ENCODE measurements at places on chromosomes 4 and X.

GRCh38 chr4:124940387-124940786 lies 227.9 kb upstream of the ANKRD50 start:
- no peak for DNase-seq

- no peak for DNase-seq
Observed at GRCh38 chr4:119317990-119318389, 3.9 kb downstream of the FABP2 start.

- no peak for DNase-seq
Observed at GRCh38 chr4:184375027-184375426, 99.3 kb downstream of the IRF2 start.

GRCh38 chr4:104472766-104473165 lies 21.9 kb downstream of the CXXC4 start:
- DNase-seq, result no peak

- no peak for DNase-seq
Observed at GRCh38 chr4:101885574-101885973, 95.0 kb downstream of the BANK1 start.

- no peak for DNase-seq
Observed at GRCh38 chr4:42271096-42271495, 118.6 kb upstream of the BEND4 start.

GRCh38 chr4:146638786-146639505 lies at the start of gene POU4F2:
Gene POU4F2 (plus strand): TSS chr4:146638893. CDS start chr4:146639141, 248 bp downstream.
- DNase-seq, result no peak

DNA sequence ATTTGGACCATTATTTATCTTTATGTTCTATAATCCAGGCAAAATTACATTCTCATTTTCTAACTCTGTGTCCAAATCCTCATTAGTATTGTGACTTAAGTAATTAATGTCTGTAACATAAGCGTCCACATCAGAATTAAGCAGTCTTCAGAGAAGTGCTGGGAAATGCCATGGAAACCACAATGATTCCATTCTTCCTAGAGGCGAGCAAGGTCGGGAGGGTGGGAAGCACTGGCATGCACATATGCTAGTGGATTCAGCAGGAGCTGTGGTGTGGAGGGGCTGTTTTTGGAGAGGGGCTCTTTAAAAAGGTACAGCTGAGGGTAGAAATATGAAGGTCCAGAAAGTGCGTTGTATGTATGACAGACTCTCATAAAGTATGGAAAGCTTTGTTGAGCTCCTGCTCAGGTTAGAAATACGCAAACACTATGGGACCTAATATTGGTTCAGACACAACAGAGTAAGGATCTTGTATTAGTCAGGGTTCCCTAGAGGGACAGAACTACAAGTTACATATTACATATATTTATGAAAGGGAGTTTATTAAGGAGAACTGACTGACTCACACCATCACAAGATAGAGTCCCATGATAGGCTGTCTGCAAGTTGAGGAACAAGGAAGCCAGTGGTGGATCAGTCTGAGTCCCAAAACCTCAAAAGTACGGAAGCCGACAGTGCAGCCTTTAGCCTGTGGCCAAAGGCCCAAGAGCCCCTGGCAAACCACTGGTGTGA lies 61.5 kb downstream of the GLRA2 start:
- DNase-seq, result no peak

GRCh38 chr4:112379306-112379705 lies 82.1 kb downstream of the ALPK1 start:
- DNase-seq, result no peak

- no peak for DNase-seq
Observed at GRCh38 chrX:109911046-109911445, 91.9 kb upstream of the TMEM164 start.

GRCh38 chr4:1717129-1718094 lies 3.7 kb downstream of the TMEM129 start:
- no peak for DNase-seq

DNA sequence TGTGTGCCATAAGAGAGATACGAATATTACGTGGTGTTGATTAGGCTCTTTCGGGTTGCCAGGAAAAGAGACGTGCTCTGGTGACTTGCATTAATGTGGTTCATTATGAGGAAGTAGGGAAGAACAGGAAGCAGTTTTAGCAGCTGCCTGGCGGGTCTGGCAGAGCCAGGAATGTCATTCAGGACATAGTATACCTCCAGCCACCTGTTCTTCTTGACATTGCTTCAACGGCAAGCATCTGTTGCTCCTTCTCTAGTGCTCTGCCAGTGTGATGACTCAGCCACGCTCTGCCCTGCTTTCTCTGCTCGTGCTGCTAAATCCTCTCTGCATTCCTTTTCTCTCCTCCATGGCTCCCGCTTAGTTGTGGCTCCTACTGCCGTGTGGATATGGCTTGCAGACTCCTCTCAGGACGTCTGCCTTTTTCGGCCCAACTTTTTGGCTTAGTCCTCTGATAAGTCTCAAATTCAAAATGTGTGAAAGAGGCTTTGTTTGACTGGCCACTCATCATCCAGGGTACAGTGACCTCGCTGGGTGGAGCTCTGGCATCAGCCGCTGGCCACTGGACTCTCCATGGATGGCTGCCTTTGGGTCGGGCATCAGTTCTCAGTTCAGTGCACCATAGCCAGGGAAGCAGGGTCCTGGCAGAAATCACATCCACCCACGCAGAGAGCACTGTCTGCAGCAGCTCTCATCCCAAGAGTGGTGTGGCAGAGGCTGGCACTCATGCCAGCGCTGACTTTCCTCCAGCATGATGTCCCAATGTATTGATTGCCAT lies 89.3 kb upstream of the KLF3 start:
- DNase-seq, result no peak

DNA sequence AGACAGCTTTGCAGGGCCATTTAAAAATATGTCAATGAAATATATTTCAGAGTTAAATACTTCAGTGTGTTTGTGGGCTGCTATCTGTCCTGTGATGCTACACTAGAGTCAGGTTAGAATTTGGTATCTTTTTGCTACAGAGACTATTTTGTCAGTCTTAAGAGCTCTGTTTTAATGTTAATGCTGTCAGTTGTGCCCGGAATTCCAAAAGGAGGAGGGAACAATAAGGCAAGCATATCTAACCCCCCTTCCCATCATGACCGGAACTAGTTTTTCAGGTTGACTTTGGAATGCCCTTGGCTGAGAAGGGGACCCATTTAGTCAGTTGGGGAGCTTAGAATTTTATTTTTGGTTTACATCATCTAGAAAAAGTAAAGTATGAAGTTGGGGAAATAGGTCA lies 34.9 kb upstream of the SLC25A4 start:
- DNase-seq, result no peak

GRCh38 chrX:37349221-37350033 lies at the start of gene PRRG1:
Gene PRRG1 (plus strand): TSS chrX:37349364. CDS start chrX:37406250, 56,886 bp downstream.
- DNase-seq, result no peak

DNA sequence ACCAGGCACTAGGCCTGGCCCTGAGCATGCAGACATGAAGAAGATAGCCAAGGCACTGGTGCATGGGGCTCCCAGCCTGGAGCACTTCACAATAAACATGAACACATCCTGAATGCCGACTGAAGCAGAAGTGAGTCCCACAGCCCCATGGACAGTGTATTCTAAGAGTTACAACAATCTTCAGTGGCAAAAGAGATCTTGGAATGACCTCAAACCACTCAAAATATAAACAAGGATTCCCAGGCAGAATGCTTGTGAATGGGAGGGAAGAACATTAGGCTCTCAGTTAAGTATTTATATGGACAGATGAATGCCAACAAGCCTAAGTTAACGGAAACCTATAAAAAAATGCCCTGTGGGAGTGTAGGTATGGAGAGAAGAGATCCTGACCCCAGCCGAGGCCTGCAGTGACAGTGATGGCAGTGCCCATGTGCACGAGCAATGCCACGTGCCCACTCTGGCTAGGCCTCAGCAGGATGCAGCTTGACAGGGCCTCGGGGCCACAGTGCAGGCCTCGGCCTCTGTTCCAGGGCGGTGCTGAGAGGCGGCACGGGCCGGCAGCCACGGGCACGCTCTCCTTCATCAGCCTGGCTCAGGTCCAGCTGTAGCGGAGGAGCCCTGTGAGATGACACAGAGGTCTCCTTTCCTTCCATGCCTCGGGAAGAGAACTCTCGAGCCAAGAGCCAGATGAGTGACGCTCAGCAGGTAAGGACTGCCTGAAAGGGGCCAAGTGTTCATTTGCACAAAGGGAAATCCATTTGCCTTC lies 49.2 kb downstream of the IRF2 start:
- no peak for DNase-seq

GRCh38 chrX:131827935-131828334 lies 195.2 kb upstream of the STK26 start:
- DNase-seq, result no peak

DNA sequence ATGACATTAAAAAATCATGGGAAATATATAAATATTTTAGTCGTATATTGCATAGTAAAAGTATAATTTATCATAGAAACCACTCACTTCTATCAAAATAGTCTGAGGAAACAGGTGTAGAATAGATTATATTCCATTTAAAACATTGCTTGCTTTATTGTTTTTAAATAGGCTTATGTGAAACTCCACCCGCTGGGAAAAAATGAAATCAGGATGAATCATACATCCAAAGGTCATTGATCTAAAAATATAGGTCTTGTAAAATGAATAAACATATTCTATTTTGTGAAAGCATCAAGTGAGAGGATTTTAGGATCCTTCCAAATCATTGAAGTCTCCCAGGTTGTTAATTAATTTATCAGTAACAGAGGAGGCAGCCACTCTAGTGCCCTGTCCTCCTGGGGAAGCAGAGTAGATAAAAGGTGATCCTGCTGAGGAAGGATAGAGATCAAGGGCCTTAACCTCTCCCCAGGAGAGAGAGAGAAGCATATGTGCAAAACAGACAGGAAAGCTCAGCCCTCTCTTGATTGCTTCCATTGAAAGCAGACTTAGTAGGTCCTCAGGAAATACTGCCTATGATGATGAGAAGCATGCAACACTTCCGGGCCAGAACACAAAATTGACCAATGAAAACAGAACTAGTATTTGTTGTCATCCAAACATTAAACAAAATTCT lies 96.8 kb upstream of the MAP9 start:
- DNase-seq, result no peak

DNA sequence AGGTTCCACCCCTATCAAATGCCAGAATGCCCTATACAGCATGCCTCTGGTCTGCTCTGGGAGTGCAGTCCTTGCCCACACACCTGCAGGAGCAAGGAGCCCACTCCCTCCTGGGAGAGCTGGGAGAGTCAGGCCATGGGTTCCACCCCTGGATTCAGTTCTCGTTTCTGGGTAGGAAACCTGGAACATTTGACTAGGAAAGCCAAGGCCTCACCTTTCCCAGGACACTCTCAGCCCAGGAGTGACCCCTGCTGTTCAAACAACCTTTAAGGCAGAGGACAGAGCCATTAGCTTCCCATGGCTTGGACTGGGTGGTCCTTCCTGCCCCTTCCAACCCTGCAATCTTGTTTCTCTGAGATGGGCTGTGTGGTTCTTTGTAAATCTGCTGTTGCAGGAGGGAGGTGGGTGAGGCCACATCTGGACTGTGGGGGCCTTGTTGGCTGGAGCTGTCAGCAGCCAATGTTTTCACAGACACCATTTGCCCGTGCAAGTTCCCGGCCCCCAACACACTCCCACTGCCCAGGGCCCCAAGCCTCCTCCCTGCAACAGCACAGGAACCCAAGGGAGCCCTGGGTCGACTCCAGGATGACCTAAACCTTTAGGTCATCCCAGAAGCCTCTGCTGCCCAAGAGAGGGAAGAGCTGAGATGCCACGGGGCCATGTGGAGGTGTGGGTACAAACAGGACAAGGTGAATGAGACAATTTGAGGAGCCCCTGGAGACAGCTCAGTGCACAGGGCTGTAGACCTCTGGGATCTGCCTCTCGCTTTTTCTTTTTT lies 104.4 kb downstream of the PJA1 start:
- no peak for DNase-seq

- DNase-seq, result no peak
Observed at GRCh38 chrX:132738951-132739350, 219.5 kb downstream of the HS6ST2 start.

GRCh38 chr4:73674451-73674919 lies 54.2 kb upstream of the RASSF6 start:
- no peak for DNase-seq

DNA sequence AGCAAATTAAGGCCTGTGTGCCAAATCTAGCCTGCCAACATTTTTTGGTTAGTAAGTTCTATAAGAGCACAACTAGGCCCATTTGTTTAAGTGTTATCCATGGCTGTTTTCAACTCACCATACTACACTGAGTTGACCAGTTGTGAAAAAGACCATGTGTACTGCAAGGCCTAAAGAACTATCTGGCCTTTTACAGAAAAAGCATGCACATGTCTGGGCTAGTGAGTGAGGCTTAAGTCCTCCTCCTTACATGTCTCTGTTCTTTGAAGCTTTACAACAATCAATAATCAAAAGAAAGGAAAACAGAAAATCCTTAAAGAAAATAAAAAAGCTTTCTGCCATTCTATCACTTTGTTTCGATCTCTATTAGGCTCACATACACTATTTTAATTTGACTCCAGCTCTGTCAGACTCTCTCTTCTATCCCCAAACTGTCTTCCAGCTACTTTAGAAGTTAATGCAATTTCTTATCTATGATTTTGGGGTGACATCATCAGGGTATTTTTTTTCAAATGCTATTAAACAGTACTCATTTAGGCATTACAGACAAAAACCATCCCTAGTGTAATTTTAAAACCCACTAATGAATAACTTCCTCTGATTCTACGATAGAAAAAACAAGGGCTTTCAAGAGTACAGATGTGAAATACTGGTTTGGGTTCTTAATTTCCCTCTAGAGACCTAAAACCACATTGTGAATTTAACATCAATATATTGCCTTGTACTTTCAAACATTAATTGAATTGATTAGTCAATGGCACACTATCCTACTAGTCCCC lies 161.8 kb downstream of the MAB21L2 start:
- DNase-seq, result no peak

DNA sequence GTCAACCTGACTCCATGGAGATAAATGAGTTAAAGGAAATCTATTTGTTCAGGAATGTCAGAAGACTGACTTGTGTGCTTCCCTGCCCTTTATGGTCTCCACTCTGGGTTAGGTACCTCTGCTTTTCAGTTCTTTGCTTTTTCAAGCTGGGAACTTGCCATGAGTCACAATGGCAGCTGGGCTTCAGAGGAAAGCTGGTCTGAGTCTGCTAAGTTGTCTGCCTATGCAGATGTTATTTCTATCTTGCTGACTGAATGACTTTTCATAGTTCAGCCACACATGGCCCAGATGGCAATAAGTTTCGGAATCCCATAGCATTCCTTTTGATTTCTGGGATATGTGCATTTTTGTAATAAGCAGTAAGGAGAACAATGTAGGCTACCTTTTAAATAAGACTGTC lies 337.9 kb upstream of the FGF13 start:
- no peak for DNase-seq

DNA sequence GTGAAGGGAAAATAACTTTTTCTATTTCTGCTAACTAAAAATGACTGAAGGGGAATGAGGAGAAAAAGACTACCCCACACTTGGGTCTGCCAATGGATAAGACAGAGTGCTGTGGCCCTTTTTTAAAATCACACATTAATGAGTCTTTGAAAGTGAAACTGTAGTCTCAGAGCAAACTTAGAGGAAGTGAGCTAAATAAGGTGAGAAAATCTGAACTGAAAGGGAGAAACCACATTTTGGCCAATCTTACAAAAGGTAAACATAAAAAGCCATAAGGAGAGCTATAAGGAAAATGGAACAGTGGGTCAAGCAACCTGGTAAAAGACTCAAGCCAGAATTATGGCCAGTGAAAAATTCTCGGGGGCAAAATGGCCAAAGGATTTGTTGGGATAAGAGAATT lies 755.1 kb upstream of the IGFBP7 start:
- DNase-seq, result no peak

- no peak for DNase-seq
Observed at GRCh38 chr4:119833611-119834010, 205.0 kb upstream of the PDE5A start.

- no peak for DNase-seq
Observed at GRCh38 chr4:138953961-138954371, 61.6 kb upstream of the NOCT start.

Data from stimulated activated CD8-positive, alpha-beta memory T cell treated with anti-CD3 and anti-CD28 coated beads, Interleukin-7, amount 100 ng/mL, for 48 hours (primary cell).